ENCODE measurements at places on chromosomes 3 and 15. TPM values are rescaled to one million over a fixed set of nuclear protein-coding genes. Genes with fewer than 3 reads are reported as not detected.

GRCh38 chr3:147943265-147943945 lies 534.2 kb downstream of the ZIC1 start:
- no peak for DNase-seq

DNA sequence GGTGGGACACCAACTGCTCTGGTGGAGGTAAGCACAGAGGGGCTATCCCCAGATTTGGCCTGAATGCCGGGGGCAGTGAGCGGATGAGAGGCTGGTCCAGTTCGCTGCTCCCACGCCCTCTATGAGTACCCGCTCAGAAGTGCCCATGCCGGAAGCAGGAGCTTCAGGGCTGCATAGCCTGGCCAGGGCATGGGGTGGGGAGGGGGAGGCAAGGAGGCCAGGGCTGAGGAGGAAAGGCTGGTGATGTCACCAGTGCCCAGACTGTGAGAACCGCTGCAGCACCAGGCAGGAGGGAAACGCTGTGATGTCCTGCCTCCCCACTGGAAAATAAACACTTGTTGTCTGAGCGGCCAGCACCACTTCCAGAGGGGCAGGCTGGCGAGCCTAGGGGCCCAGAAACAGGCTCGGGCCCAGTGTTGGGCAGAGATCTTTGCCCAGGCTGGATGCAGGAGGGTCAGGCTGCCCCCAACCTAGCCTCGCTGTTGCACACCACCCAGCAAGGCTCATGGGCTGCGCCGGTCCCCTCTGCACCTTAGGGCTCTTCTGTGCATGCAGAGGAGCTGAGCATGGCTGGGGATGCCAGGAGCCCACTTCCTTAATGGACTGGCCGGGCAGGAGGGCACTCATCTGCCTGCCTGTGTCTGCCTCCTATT lies 10.9 kb upstream of the DLL4 start:
- DNase-seq, result no peak

DNA sequence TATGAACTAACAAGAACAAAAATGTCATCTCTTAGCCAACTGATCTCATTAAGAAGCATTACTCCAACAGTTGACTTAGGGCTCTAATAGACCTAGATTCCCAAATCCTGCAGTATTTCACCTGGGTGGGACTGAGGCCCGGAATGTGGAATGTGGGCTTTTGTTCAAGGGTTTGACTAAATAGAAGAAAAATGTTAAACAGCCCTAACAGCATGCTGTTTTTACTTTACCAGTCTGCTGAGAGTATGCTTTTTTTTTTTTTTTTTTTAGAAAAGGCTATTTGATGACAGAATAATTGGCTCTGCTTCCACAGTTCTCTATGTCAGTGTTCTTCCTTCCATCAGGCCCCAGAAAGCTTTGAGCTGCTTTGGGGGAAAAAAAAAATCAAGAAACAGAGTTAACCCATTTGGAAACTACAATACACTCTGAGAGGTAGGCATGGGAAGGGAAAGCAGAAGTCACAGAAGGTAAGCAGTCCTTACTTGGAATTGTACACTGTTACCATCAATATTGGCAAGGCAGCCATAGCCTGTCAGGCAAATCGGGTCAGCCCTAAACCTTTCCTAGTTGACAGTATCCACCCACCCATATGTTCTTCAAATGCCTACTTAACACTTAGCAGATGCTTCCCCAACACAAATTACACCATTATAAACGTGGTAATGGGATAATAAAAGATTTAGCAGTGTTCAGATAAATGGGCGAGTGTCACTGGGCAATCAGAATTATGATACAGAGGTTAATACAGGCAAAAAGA lies 224.2 kb downstream of the CNTN3 start:
- no peak for DNase-seq

- no peak for DNase-seq
Measured at GRCh38 chr3:124783696-124784095, 53.4 kb downstream of the UMPS start.

DNA sequence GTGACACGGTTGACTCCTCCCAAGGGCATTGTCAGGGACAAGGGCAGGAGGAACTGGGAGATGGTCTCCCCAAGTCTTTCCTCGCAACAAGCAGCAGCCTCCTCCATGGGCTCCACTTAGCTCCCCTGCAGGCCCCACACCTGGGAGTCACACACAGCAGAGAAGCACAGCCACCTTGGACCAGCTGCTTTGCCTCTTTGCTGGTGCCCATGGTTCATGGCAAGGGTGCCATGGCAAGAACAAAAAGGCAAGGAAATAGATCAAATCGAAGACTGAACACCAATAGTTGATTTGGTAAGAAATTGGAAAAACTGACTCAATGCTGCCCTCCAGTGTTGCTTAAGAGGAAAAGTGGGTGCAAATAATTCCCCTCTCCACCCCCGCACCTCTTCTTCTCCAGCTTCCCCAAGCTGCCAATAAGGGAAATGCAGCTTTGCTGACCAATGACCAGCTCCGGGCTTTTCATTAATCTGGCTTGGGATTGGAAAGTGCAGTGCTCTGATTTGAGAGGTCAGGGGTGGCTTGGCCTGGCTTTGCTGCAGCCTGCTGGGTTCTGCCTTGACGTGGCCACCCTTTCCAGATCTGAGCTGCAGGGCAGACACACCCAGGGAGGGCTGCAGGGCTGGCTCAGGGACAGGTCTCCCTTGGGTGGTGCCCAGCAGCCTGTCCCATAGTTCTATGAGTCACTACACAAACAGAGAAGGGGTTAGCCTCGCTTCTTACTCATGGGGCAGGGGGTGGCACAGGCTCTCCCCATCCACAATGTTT lies 162.0 kb downstream of the KLF13 start:
- no peak for DNase-seq

DNA sequence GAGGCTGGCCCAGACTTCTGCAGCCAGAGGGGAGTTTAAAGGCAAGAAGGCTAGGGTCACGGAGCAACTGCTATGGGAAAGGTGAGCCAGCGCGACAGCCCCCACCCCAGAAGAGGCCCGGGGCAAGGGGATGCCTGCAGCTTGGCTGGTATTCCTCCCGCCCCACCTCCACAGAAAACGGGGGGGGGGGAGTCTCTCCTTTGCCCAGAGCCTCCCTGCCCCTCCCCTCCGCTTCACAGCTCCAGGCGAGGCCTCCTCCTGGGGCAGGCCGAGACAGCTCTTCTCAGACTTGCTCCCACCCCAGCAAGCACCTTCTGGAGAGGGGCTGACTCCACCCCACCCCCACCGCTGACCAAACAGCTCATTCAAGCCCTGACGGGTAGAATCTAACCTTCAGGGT lies 13.4 kb downstream of the ANP32A start:
- no peak for DNase-seq

GRCh38 chr3:138608322-138609135 lies at the start of gene FAIM:
Gene FAIM, plus strand, starts transcription at chr3:138608771. Its CDS starts 10,956 bp downstream, at chr3:138619727.
- DNase-seq, result peak; percentile 81

DNA sequence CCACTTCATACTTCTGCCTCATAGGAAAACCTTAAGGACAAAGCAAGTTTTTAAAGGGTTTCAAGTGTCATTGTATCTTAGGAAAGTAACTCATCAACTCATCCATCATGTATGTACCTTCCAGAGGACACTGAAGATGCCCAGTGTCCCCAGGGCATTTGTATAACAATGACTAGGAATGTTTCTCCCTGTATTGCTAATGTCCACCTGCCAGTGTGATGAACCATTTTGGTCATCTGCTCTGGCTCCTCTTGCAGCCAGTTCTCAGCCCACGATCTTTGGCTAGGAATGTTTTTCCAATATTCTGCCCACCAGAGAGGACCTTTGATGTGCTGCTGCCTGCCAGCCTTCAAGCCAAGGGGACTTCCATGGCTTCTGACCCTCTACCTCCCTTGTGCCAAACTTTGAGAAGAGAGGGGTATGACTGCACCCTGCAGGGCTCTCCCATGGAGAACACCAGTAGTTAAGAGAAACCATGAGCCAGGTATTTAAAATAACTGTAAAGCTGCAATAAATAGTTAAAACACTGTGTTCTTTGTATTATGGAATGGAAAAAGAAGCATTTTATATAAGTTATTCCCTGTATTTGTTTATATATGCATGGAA lies 11.4 kb downstream of the LMOD3 start:
- no peak for DNase-seq

DNA sequence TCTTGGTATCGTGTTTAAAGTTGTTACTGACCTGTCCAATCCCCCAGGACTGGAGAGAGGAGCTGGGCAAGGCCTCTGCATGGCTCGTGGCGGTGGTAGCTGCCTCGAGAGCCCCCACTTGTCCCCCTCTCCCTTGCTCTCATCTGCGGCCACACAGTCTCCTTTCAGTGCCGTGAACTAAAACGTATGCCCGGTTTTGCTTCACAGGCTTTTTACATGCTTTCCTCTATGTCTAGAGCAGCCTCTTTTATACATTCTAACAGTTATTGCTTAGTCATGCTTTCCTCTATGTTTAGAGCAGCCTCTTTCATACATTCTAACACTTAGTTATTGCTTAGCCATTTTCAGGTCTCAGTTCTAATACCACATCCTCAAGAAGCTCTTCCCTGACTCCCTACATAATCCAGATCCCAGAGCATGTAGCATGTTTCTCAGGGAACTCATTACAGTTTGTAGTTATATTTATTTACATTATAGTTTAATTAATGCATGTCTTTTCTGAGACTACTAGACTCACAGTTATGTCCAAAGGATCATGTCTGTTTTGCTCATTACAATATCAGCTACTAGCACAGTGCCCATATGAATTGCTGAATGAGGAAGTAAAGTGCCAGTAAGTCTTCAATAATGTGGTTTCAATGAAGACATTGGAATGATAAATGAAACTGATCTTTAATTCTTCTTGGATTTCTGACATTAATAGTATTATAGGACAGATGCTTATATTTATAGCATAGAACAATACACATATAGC lies 66.5 kb upstream of the TBL1XR1 start:
- no peak for DNase-seq

- DNase-seq, result no peak
Measured at GRCh38 chr3:177429079-177429478, 231.8 kb upstream of the TBL1XR1 start.

- no peak for DNase-seq
Measured at GRCh38 chr3:36591959-36592358, 172.4 kb downstream of the DCLK3 start.

GRCh38 chr15:93265111-93265556 lies 176.1 kb upstream of the RGMA start:
- DNase-seq, result no peak

DNA sequence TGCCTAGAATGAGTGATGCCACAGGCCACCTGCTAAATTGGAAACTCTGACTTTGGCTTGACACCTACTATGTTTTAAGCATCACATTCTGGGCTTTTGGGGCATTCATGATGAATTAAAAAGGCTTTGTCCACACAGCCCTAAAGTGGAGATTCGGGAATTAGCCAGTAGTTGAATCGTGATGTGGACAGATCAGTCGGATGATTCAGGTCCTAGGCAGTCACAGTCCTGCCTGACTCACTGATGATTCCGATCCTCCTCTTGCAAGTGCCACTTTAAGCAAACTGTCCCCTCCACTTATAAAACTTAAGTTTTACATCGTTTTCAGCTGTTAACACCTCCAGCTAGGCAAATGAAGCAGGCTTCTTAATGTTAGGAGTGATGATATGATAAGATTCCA lies 75.3 kb downstream of the SYNPR start:
- DNase-seq, result no peak

DNA sequence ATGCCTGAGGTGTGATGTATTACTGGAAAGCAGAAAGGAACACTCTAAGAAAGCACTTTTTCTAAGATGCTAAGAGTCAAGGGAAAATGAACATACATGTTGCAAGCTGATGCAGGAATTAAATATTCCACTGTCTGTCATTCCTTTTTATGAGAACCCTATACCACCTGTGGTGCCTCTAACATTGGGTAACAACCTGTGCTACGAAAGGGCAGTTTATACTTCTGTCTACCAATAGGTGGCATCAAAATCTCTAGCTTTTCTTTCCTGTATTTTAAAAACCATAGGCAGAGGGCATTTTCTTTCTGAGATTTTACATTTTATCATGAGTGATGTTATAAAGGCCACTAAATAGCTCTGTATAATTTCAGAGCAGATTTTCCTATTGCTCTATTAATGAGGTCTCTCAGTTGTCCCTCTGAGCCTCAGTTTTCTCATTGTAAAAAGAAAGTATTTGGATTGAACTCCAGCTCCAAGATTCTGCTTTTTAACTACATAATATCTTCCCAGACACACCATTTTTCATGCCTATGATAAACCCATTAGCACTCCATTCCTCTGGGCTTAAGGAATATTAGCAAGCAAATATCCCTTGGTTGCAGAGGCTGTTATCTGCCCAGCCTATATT lies 3.5 kb upstream of the CPNE4 start:
- no peak for DNase-seq

GRCh38 chr3:15889936-15890335 lies 92.2 kb upstream of the ANKRD28 start:
- DNase-seq, result no peak

The WDR93 gene
- total RNA-seq, result not detected

The WDR76 gene
- 5.1 TPM for total RNA-seq

The C3orf62 gene
- total RNA-seq, result 6.7 TPM

The ZCWPW2 gene
- total RNA-seq, result 3.3 TPM

The SENP2 gene
- 56.4 TPM for total RNA-seq

The TMEM158 gene
- total RNA-seq, result 6.5 TPM

The MYL3 gene
- total RNA-seq, result 3.3 TPM

The GOLGA6A gene
- total RNA-seq, result 0.98 TPM

The DPPA4 gene
- not detected for total RNA-seq

The CDCP1 gene
- 1.8 TPM for total RNA-seq

All from sciatic nerve (tissue), 2 donors.